Ammon's horn (tissue), 1 donor: ENCODE measurements at places on chromosomes 2 and 18.

DNA sequence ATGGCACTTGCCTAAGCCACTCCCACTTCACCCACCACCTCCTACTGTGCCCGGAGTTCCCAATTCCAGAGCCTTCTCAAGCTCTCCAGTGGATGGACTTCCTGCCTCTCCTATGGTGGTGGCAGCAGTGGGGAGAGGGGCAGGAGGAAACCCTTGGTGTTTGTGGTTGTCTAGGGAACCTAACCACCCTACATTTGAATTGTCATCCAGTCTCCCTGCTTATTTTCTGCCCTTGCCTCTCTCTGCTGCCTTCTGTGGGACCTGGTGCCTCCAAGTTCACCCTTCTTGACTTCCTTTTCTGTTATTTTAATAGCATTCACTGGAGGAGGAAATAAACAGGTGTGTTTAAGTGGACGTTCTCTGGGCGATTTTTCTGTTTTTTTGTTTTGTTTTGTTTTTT is 50.0 kb upstream of the HPCAL1 start:
- DNase-seq, result no peak

DNA sequence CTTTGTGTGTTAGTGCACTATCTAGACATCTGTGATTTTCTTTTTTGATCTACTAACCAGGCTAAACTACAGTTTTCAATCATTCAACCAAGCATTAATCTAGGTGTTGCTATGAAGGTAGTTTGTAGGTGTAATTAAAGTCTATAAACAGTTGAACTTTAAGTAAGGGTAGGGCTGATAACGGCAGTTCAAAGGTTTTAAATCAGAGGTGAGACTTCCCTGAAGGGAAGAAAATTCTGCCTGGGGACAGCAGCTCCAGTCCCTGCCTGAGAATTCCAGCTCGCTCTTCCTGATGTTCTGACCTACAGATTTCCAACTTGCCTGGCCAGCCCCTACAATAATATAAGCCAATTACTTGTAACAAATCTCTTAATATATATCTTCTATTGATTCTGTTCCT is 663.9 kb downstream of the MBD2 start:
- DNase-seq, result no peak

- DNase-seq, result no peak
Observed at GRCh38 chr2:99711144-99711543, 221.3 kb upstream of the REV1 start.

DNA sequence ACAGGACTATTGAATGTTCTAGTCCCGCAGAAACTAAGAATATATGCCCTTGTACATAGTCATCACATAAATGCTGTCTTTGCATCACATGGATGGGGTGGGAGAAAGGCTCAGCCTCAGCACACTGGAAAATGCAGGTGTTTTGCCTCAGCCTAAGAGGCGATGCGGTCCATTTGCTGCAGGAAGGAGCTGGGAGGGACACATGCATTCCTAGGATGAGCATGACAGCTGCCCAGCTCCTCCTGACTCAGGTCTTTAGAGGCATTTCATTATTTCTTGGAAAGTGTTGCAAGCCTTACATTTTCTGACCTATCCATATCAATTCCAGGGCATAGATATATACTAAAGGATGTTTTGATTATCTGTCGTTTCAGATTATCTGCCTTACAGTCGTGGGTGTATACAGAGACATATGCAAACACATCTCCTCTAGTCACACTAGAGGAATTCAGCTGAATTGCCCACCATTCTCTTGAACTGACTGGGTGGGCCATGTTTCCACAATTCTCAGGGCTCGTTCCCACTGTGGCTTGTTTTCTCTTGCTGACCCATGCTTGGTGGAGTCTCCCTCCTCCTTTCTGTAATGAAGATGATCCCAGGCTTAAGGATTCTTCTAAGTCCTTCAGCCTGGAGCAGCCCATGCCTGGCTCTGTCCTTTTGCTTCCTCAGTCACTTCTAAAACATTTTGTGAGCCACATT is 156.9 kb downstream of the SETBP1 start:
- DNase-seq, result no peak
